Fibroblast of skin of left biceps (primary cell): ENCODE measurements at places on chromosomes 13 and 19.

DNA sequence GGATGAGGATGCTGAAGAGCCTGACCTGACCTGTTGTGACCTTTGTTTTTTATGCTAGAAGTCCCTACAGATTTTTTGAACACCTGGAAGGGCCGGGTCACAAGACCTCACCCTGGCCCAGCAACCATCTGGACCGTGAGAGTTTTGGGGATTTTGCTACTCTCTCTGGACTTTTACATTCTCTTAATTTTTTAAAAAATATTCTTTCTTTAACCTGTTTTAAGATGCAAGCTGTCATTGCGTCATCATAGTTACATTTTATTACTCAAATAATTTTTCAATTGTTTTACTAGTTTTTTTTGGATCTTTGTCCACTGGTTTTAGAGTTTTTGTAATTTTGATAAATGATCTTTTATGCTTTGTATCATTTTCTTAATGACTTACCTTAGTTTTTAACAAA, 7.5 kb downstream of the DKKL1 start:
- no peak for DNase-seq

DNA sequence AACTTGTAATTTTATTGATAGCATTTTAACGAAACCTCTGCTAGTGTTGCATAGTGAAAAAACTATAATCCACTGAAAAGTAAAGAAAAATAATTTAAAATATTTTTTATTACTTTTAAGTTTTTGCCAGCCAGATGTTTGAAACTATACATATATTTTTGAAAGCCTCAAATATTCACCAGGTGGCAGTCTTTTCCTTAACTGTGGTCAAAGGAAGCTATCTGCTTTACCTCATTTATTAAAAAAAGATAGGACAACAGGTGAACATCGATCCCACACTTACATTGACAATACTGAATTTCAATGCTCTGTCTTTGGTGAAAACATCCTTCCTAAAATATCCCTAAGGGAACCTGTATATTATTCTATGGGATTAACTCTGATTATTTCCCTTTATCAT, 100.5 kb downstream of the TRPC4 start:
- DNase-seq = no peak

GRCh38 chr19:42469311-42470235, 26.8 kb upstream of the CXCL17 start:
- DNase-seq = no peak

GRCh38 chr19:45056831-45057230, 18.0 kb downstream of the CLASRP start:
- no peak for DNase-seq

DNA sequence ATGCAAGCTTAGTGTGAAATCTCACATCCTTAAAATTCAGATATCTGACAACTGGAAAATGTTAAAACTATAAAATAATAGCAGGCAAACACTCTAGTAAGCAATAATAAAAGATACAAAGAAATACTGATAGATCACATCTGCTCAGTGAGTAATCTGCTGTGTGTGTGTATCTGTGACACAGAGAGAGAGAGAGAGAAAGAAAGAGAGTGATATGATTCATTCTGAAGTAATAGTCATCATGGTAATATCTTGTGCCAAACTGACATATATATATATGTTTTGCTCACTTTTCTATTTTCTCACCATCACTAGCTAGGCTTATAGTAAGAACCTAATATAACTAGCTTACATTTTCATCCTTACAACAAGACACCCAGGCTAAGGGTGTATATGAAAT, 288.0 kb upstream of the SLITRK6 start:
- no peak for DNase-seq

DNA sequence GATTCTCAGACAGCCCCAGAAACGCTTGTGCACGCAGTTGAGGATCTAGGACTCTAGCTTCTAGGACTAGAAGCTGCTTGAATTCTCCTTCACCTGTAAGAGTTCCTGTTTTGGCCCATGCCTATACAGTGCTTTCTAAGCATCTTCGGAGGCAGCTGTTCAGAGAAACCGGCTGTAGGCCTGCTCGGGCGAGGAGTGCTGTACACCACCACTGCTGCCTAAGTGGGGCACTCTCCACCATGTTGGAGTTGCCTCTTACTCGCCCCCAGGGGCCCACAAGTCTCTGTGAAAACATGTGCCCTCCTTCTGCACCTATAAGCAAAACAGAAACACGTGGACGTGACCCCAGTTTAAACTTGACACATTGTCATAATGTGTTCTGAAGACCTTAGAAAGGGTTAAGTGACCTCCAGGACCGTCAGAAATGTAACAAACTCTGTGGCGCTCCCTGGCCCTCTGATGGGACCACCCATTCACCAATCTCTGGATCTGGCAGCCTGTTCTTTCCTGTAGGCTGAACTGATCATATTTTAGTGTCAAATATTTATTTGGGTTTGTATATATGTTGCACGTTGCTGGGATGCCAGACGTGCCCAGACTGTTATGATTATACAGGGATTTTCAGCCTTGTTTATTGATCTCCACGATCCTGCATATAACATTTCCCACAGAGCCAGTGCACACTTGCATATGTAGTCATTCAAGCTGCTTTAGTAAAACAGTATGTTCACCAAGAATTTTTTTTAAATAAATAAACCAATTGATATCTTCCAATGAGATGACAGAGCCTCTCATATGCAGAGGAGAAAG, 60.8 kb downstream of the C13orf42 start:
- no peak for DNase-seq

- no peak for DNase-seq
Measured at GRCh38 chr13:42396901-42397655, 125.1 kb downstream of the AKAP11 start.

DNA sequence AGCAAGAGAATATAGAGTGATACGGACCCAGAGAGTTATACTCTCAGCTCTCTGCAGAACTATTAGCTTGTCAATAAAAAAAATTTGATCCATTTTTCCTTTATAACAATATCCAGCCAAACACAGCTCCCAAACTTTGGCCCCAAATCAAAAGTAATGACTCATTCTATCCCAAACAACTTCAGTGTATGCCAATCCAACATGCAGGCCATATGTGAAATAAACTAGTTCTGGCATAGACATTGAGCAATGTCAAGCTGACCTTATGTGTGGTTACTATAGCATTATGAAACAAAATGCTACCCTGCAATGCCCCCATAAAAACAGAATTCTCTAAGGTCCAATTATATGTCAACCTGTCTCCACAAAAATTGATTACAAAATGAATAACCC, 209.5 kb downstream of the DNAJC15 start:
- DNase-seq = peak; percentile 80

GRCh38 chr19:45558399-45558878, 26.2 kb downstream of the OPA3 start:
- DNase-seq = no peak

DNA sequence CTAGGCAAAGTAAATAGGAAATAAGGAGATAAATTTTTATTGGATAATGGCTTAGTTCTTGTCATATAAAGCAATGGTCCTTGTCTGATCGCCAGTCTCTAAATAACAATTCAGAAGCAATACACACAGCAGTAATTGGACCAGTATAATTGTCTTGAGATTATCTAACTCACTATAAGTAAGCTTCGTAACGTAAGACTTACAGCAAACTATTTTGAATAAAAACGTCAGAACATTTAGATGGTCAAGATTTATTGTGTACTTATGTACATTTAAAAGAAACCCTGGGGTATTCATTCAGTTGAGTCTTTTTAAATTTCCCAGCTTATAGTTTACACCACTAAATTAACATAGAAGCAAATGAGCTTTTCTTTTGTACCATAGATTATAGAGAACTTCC, 20.2 kb upstream of the TRPC4 start:
- DNase-seq = no peak
